Hematopoietic multipotent progenitor cell treated with erythropoietin and hydrocortisone succinate and interleukin-3 and kit ligand, for 17 days (in vitro differentiated cells): ENCODE measurements at places on chromosomes 5 and 9.

DNA sequence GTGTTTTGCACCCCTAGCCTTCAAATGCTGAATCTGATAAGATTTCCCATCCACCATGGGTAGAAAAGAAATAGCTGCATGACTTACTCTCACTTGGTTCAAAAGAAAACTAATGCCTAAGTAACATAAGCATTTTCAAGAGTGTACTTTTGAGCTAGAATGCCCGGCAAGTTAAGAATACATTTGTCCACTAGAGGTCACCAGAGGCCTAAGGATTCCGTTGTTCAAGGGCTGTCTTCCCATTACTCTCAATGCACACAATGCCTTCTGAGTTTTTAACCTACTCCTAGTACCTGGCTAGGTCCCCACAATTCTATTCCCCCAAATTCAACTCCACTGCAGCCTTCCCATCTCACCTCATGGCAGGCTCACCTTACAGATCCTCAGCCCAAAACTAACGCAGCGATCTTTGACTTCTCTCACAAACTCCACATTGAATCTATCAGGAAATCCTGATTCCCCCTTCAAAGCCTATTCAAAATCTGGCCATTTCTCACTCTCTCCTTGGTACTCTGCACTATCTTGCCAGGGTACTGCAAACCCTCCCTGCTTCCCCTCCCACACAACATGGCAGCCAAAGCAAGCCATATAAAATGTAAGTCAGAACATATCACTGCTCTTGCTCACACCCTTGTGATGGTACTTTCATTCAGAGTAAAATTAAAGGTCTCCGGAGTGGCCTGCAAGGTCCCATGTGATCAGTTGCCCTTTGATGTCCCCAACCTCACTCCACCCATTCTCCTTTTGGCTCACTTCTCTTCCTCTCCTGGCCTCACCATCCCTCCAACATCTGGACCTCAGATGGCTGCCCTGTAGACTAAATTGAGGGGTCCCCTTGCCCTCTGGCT is 13.4 kb downstream of the OXCT1 start:
- DNase-seq, result peak; percentile 86

DNA sequence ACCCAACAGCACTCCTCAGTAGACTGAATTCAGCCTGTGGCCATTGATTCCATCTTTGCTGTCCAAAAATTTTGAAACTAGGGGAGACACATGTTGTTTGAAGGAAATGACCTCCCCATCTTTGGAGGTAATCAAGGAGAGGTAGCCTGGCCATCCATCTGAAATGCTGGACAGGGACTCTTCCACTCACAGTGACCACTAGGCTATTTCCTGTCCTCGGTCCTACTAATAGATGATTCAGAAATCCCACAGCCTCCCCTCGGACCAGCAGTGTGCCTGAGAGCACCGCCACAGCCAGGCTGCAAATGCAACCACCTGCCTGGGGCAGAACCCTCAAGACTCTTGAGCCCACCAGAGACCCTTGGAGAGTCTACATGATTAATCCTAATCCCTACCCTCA is 12.5 kb downstream of the HRH2 start:
- no peak for DNase-seq

GRCh38 chr9:90799271-90799852 is 2.3 kb upstream of the SYK start:
- DNase-seq, result no peak

DNA sequence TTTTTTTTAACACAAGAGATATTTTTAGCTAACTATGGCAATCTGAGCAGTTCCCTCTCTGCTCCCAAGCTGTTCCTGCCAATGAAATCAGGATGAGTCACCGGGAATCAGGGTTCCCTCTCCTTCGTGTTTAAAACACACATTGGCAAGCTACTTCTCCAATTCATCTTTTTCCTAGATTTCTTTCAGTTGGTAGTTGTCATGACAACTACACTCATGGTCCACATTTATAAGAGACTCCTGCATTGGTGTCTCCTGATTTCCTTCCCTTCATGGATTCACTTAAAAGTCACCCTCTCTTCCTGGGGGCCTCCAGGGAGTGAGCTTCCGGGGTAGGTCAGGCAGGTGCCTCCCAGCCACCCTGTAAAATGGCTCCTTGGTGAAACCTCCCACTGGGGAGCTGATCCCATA is 72.3 kb upstream of the NIPAL4 start:
- DNase-seq, result no peak

GRCh38 chr9:16106021-16106571 is 553.3 kb downstream of the CCDC171 start:
- DNase-seq, result no peak

- no peak for DNase-seq
These were observed 3.3 kb downstream of the ABLIM3 start for GRCh38 chr5:149144637-149145036.

DNA sequence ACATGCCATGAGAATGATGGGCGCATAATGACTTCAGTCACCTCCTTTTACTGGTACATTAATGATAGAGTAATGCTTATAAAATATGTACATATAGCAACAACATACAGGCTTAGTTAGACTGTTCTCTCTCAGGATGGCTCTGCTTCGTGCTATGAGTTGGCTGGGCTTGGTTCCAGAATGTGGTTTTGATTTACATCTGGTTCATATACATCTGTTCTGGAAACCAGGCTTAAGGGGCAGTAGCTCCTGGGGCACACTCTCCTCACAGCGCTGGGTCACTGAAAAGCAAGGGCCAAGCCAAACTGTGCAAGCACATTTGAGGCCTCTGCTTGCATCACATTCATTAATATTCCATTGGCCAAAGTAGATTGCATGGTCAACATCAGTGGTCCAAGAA is 44.9 kb downstream of the PCSK1 start:
- no peak for DNase-seq

- no peak for DNase-seq
These were observed 18.3 kb upstream of the CD180 start for GRCh38 chr5:67214707-67215447.

- DNase-seq, result no peak
These were observed 128.1 kb upstream of the BOD1 start for GRCh38 chr5:173744551-173744950.

DNA sequence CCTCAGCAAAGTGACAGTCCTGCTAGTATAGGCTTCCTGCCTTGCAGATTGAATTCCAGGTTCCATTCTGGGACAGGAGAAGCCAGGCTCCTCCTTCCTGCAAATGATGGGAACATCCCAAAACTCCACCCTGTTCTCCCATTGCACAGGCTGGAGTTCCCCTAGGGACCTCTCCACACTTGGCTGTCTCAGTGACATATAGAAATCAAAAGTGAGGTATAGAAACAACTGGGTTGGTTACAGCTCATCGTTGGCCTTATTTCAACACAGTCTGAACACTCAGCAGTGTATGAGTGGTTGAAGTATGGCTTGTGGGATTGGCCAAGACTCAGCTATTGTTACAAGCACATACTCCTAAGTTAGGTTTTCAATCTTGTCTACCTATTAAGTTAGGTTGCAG is 157.8 kb upstream of the FTMT start:
- no peak for DNase-seq

DNA sequence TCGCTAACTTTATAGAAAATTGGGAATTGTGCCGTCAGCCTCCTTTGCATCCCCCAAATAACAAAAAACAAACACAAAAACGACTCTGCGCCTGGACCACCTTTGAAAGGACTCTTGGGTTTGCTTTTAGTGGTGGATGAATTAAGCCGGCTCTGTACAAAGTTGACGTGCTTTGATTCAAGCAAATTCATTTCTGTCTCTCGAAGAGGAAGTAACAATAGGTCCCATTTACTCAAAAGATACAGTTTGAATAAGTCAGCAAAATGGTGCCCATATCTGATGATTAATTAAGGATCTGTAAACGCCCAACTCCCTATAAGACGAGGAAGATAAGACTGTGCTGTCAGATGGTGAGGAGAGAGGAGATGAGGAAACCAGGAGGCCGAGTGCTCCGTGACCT is 67.8 kb downstream of the AK8 start:
- no peak for DNase-seq

DNA sequence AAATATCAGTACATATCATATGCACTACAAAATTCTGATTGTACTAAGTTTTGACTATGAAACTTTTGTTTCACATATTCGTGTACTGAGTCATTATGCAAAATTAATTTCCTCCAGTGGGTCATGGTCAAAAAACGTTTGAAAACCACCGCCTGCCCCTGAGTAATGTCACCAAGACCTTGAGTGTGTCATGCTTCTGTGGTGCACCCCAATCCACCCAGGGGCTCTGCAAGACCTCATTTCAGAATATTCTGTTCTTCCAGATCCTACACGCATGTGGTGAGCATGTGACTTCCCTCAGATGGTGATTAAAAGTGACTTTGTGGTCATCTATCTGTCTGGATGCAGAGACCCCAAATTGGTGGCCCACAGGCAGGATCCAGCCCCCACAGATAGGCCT is 31.0 kb downstream of the ABLIM3 start:
- DNase-seq, result no peak

GRCh38 chr5:123756318-123756665 is 244.3 kb downstream of the CSNK1G3 start:
- DNase-seq, result no peak

DNA sequence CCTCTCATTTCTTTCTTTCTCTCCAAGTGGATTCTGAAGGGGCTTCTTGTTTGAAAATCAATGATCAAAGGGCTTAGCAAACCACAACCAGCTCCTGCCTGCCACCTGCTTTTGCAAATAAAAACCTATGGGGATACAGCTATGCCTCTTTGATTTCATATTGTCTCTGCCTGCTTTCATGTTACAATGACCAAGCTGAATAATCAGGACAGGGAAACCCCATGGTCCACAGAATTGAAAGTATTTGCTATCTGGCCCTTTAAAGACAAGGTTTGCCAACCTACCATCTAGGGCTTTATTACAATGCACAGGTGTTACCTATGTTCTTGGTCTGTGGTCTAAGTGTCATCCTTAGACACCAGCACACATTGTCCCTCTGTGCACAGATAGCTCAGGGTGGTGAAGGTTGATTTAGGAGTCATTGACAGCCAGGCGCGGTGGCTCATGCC is 28.8 kb upstream of the PLIN2 start:
- DNase-seq, result no peak

DNA sequence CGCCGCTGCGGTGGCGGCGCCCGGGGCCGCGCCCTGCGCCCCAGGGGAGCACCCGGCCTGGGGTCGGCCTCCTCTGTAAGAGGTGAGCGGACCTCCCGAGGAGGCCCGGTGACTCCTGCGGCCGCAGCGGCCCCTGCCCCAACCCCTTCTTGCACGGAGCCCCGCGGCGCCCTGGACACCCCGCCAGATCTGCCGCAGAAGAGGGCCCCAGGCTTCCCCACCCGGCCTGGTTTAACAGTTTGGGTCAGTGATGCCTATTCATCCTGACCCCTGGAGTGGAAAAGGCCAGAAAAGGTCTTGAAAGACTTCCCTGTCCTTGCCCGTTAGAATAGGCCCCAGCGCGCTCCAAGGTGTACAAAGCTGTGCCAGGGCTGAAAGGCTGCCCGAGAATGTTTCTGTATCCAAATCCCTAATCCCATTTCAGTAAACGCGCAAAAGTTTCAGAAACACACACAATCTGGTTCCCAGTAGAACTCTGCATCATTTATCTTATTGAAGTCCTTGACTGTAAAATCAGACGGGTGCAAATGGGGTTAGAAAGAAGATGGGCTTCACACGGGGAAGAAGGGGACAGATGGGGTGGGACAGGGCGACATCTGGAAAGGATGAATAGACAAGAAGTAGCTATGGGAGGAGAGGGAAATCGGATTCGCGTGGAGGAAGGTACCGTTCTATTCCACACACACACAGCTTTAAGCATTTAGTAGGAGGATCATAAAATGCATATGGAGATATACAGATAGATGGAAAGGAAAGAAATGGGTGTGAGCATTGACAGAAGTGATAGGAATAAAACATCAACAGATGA is 1.1 kb upstream of the SSBP2 start:
- peak; percentile 14 for DNase-seq

GRCh38 chr5:158407824-158408195 is 548.9 kb upstream of the CLINT1 start:
- DNase-seq, result no peak

DNA sequence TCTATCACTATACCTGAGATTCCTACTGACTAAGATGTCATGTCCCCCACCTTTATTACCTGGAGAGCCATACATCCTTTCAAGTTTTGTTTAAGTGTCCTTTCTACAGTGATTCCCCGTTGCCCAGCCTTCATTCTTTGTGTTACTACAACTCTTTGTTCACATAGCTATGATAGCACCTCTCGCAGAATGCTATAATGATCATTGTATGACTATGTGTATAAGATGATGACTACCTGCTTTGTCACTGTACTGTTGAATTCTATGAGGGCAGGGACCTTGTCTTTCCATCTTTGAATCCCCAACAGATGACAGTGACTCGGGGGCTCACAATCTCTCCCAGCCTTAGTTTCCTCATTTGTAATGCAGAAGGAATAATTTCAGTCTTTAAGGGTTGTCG is 361.2 kb downstream of the NPR3 start:
- no peak for DNase-seq

- DNase-seq, result no peak
These were observed 114.4 kb upstream of the PPP1R26 start for GRCh38 chr9:135365013-135365768.

- no peak for DNase-seq
These were observed 20.9 kb downstream of the BTNL9 start for GRCh38 chr5:181060924-181061323.

- no peak for DNase-seq
These were observed 2.6 kb downstream of the CCL19 start for GRCh38 chr9:34688329-34689115.

GRCh38 chr5:34648039-34648839 is 7.9 kb upstream of the RAI14 start:
- no peak for DNase-seq

GRCh38 chr9:15149450-15149849 is 157.6 kb downstream of the TTC39B start:
- no peak for DNase-seq

GRCh38 chr9:107905308-107906020 is 415.9 kb upstream of the KLF4 start:
- DNase-seq, result no peak

GRCh38 chr9:110030632-110031031 is 177.3 kb downstream of the C9orf152 start:
- DNase-seq, result no peak
